Activated CD4-positive, alpha-beta T cell treated with anti-CD3 and anti-CD28 coated beads, Interleukin-2, amount 10 ng/mL, durations not matched to agents 7 days and 5 days (primary cell): ENCODE measurements at places on chromosomes 16 and 17. TPM values are rescaled to one million over a fixed set of nuclear protein-coding genes. Genes with fewer than 3 reads are reported as not detected.

GRCh38 chr17:34756637-34757021 is 177.2 kb downstream of the TMEM132E start:
- no peak for DNase-seq

PSKH1 gene
- 21.3 TPM for total RNA-seq

GRCh38 chr17:15145621-15146020 is 119.5 kb downstream of the PMP22 start:
- no peak for DNase-seq

- DNase-seq = no peak
Measured at GRCh38 chr17:79164913-79165695, 90.5 kb downstream of the ENGASE start.

DNA sequence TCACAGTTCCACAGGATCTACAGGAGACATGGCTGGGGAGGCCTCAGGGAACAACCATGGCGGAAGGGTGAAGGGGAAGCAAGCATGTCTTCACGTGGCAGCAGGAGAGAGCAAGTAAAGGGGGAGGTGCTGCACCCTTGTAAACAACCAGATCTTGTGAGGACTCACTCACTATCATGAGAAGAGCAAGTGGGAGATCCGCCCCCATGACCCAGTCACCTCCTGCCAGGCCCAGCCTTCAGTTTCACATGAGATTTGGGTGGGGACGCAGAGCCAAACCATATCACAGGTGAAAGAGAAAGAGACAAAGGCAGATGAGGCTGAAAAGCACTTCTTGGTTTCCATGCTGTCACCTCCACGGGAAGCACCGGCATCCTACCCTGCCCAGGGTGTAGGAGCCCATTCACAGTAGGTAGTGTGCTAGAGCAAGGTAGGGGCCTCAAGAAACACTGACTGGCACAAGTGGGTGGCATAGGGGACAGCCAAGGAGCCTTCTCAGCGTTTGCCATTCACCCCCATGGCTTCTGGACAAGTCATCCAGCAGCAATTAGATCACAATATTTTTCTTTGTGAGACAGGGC is 6.6 kb downstream of the NARF start:
- no peak for DNase-seq

- DNase-seq = peak; percentile 22
Measured at GRCh38 chr17:65055280-65055707, 1.2 kb downstream of the GNA13 start.

GRCh38 chr17:62906881-62907280 is 59.2 kb upstream of the TANC2 start:
- no peak for DNase-seq

ACE gene
- total RNA-seq = 5.9 TPM

DNA sequence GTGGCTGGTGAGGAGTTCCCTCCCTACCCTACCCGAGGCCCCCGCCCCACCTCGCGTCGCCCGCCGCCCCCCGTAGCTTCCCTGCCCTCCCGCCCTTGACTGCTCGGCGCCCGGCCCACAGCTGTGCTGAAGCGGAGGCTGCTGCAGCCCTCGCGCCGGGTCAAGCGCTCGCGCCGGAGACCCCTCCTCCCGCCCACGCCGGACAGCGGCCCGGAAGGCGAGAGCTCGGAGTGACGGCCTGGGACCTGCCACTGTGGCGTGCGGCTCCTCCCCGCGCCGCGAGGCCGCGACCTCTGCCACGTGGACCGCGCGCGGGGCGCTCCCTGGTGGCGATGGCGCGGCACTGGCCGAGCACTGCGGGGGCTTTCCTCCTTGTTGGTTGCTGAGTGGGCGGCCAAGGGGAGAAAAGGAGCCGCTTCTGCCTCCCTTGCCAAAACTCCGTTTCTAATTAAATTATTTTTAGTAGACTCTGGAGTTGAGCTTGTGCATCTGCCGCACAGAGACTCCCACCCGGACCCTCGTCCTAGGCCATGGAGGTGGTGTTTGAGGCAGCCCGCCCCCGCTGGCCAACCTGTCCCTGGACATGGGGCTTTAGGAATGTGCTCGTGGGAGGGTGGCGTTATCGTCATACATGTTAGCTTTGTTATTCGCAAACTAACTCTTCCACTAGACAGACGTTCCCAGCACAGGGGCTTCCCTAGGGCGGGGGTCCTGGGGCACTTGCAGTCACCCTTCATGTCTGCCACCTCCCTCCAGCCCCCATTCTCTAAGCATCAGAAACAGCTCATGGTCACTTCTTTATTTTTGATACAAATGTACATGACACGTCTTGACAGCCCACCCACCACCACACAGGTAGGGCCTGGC is 4.4 kb downstream of the TP53I13 start:
- DNase-seq = peak; percentile 50
